ENCODE measurements at places on chromosomes 5 and 9.

GRCh38 chr5:141186897-141187512 lies at the start of gene PCDHB9:
Gene PCDHB9, plus strand, starts transcription at chr5:141187161. Its CDS starts 158 bp downstream, at chr5:141187319.
- DNase-seq: no peak

GRCh38 chr5:54531546-54531945 lies 14.0 kb downstream of the SNX18 start:
- DNase-seq: no peak

DNA sequence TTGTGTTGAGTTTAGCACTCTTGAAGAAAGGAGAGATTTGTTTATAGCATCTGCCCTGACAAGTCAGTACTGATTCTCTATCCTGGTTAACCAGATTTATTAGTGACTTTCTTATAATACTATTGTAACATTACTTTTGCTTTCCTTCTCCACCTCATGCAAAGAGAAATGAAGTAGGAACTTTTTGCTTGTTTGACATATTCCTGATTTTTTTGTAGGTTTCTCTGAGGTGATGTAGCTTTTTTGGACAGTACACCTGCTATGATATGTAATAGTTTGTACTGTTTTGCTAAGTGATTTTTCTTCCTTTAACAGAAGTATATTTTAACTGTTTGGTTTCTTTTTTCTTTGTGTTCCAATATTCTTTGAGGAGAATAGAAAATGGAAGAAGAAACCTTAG lies 117.7 kb downstream of the ZCCHC7 start:
- DNase-seq: no peak

GRCh38 chr5:134506054-134507039 lies 19.1 kb upstream of the JADE2 start:
- DNase-seq: no peak

- no peak for DNase-seq
Measured at GRCh38 chr9:3875361-3876132, 349.7 kb upstream of the RFX3 start.

- DNase-seq: no peak
Measured at GRCh38 chr5:6496636-6497035, 48.0 kb downstream of the UBE2QL1 start.

DNA sequence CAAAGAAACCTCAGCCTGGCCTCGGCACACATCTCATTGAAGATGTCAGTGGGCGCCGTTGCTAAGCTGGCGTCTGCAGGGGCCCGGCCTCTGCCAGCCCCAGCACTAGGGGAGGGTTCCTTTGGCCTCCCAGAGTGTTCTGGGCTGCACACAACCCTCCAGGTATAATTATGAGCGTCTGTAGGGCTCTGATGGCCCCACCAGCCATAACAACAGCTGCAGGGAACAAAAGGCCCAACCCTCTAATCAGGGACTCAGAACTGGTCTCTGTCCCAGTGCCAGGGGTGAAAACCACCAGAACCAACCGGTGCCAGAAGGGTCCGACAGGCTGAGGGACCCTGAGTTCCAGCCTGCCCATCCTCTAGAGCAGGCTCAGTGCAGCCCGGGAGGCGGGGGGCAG lies 39.5 kb upstream of the SLC12A7 start:
- no peak for DNase-seq
